ENCODE measurements at places on chromosomes 3 and 15. TPM values are rescaled to one million over a fixed set of nuclear protein-coding genes. Genes with fewer than 3 reads are reported as not detected.

- peaks cover 3% of the 10 kb centered on the region for H3K27me3 ChIP-seq
- H3K4me3 ChIP-seq: no peak overlapping the region
- no peaks in the 10 kb centered on the region for H3K36me3 ChIP-seq
- H3K4me1 ChIP-seq: no peaks in the 10 kb centered on the region
These were observed 108.4 kb downstream of the MEGF11 start for GRCh38 chr15:66144978-66145725.

GRCh38 chr15:65375871-65376607 is 1.8 kb downstream of the IGDCC3 start:
- DNase-seq: no peak
- no peaks in the 10 kb centered on the region for H3K36me3 ChIP-seq
- peaks cover 61% of the 10 kb centered on the region for H3K27me3 ChIP-seq
- H3K27ac ChIP-seq: no peak overlapping the region
- peaks cover 13% of the 10 kb centered on the region for H3K4me1 ChIP-seq

DNA sequence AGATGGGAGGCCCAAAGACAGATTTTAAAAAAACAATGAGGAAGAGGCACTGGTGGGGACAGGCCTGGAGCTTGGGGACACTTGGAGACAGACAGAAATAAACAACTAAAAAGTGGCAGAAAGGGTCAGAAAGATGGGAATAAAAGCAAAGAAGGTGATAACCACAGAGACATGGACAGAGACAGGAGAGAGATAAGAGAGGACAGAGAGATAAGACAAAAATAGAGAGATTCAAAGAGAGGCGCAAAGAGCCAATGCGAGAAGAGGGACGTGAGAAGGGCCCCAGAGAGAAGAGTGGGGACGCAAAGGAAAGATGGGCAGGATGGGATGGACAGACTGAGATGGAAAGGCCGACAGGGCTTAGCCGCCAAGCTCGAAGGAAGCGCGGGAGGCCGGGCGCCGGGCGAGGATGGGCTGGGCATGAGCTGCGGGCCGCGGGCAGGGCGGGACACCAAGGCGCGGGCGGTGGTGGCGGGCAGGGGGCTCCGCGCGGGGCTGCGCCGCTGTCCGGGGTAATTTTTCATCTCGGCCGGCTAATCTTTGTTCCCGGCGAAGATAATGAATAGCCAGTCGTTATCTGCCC is 3.1 kb upstream of the GATA2 start:
- H3K27ac ChIP-seq: no peak overlapping the region
- H3K36me3 ChIP-seq: no peaks in the 10 kb centered on the region
- peaks cover 69% of the 10 kb centered on the region for H3K27me3 ChIP-seq
- peak overlapping the region; percentile 2 for H3K4me3 ChIP-seq

DNA sequence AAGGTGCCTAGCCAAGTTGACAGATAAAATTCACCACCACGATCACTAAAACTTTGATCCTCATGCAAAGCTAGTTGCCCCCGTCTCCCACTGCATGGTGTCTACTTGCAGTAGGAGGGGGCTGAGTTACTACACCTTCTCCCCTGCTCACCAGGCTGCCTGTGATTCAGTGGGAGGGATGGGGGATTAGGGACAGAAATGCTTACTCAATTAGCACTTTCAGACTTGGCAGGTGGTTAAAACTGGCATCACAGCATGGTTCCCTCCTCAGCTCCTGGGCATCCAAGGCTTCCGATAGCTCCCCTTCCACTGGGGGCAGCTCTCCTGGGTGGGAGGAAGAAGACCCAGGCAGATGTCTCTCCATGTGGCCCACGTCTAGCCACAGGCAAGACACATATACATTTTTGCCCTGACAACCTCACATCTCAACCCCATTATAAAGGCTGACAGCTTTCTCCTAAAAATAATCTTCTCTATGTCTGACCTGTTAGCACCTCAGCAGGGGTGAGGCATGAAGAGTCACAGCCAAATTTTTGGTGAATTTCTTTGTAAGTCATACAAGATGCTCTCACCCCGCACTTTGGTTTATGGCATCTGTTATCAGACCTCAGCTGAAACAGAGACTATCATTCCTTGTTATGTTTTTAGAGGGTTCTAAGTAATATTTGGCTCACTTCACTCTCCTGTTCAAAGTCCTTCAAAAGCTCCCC is 369.0 kb downstream of the SV2B start:
- H3K27me3 ChIP-seq: no peaks in the 10 kb centered on the region
- peak overlapping the region; percentile 87 for H3K27ac ChIP-seq

Gene ERICH6
- 0.50 TPM for total RNA-seq

Gene SYNPR
- total RNA-seq: not detected

Measured in activated CD4-positive, alpha-beta T cell treated with anti-CD3 and anti-CD28 coated beads, Interleukin-2, amount 10 ng/mL, durations not matched to agents 7 days and 5 days (primary cell).